ENCODE measurements at places on chromosomes 11 and 22.

DNA sequence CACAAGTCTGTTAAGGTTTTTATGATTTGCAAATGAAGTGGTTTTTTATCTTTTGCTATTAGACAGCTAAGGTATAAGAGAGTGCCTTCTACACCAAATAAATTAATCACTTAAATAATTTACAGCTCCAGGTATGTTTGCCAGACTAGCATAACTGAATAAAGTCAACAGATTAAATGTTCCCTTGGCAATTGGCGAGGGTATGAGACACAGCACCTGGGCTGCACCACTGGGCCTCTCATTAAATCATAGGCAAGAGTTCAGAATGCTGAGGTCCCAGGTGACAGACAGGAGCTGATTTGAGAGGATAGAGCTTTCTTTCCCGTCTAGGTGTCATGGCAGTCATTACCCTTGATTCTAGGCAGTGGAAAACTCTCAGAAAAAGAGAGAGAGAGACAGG lies 62.6 kb upstream of the WT1 start:
- DNase-seq = no peak

- DNase-seq = peak; percentile 30
Measured at GRCh38 chr22:26669060-26669481, 11.7 kb downstream of the MIAT start.

- no peak for DNase-seq
Measured at GRCh38 chr11:67264877-67265632, 1.2 kb upstream of the GRK2 start.

- peak; percentile 62 for DNase-seq
Measured at GRCh38 chr11:37409124-37409523, 811.1 kb upstream of the RAG2 start.

- DNase-seq = peak; percentile 23
Measured at GRCh38 chr11:35664977-35665441, 2.4 kb downstream of the TRIM44 start.
